Activated T-cell treated with anti-CD3 and anti-CD28 coated beads, Interleukin-2, amount 50 U/mL, for 72 hours (primary cell): ENCODE measurements at places on chromosomes 12 and 14. TPM values are rescaled to one million over a fixed set of nuclear protein-coding genes. Genes with fewer than 3 reads are reported as not detected.

LUM gene
- total RNA-seq, result not detected

APOF gene
- not detected for total RNA-seq

CTDSP2 gene
- 108 TPM for total RNA-seq

GPR137C gene
- 0.12 TPM for total RNA-seq

NUAK1 gene
- 0.14 TPM for total RNA-seq

PRIMA1 gene
- not detected for total RNA-seq

SLC6A15 gene
- 0.30 TPM for total RNA-seq

EPYC gene
- not detected for total RNA-seq

ASIC1 gene
- total RNA-seq, result 12.4 TPM

KRT77 gene
- total RNA-seq, result not detected

DNA sequence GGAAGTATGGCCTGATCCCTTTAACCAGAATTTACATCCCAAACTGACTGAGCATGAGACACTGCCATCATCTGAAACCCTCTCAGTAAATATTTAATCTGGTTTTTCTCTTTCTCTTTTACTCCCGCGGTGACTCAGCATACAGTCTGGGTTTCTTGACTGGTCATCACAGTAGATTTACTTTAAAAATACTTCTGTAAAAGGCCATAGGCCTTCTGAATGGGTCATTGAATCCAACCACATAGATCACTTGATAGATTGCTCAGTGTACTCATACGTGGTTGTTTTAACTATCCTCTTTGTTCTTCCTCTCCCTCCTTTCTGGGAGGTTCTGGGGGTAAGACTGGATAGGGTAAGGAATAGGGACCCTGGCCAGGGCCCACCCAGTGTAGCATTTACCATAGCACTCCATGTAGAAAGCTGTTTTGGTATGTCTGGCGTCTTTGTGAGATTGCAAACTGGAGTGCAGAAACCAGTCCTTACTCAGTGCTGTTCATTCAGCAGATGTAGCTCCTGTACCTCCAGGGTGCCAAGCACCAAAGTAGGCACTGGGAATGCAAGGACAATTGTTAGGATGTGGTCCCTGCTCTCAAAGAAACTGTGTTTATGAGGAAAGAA lies 165.7 kb downstream of the SRGAP1 start:
- no peak for DNase-seq

- no peak for DNase-seq
These were observed 76.9 kb downstream of the ATF7IP start for GRCh38 chr12:14442221-14442881.

DNA sequence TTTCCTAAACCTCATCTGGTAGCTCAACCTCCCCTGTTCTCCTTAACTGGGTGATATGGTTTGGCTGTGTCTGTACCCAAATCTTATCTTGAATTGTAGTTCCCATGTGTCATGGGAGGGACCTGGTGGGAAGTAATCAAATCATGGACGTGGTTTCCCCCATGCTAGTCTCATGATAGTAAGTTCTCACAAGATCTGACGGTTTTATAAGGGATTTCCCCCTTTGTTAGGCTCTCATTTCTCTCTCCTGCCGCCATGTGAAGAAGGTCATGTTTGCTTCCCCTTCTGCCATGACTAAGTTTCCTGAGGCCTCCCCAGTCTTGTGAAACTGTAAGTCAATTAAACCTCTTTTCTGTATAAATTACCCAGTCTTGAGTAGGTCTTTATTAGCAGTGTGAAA lies 19.5 kb downstream of the COX16 start:
- DNase-seq, result no peak

GRCh38 chr12:32757157-32757556 lies 1.5 kb upstream of the YARS2 start:
- no peak for DNase-seq

GRCh38 chr12:128930606-128931005 lies 77.3 kb downstream of the GLT1D1 start:
- no peak for DNase-seq

GRCh38 chr12:124523071-124523470 lies 44.3 kb downstream of the NCOR2 start:
- DNase-seq, result peak; percentile 25

GRCh38 chr14:99541677-99542470 lies 60.7 kb downstream of the CCNK start:
- no peak for DNase-seq

DNA sequence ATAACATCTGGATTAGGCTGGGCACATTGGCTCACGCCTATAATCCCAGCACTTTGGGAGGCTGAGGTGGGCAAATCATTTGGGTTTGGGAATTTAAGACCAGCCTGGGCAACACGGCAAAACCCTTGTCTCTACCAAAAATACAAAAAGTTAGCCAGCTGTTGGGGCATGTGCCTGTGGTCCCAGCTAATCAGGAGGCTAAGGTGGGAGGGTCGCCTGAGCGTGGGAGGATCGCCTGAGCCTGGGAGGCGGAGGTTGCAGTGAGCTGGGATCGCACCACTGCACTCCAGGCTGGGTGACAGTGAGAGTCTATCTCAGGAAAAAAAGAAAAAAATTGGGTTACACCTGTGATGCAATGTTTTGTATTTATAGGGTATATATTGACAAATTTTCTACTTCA lies 5.3 kb downstream of the NEK9 start:
- no peak for DNase-seq

DNA sequence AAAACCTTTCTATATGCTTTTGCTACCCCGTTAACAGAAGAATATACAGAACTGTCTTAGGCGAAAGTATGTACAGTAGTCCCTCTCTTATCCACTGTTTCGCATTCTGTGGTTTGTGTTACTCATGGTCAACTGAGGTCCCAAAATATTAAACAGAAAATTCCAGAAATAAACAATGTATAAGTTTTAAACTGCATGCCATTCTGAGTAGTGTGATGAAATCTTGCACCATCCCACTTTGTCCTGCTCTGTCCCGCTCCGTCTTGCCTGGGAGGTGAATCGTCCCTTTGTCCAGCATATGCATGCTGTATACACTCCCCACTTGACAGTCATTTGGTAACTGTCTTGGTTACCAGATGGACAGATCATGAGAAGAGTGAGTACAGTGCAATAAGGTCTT lies 70.1 kb upstream of the STRN3 start:
- no peak for DNase-seq

DNA sequence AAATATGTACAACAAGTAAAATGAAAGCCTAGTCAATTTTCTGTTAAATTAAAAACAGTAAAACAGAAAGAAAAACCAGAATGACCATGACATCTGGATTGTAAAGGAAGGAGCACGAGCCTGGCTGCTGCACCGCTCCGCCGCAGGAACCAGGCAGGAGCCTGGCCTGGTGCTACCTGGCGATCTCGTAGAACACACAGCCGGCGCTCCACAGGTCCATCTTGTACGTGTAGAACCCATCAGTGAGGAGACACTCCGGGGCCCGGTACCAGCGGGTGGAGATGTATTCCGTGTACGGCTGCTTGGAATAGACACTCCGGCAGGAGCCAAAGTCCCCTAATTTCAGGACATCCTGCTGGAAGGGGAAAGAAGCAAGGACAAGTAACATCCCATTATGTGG lies 54.3 kb downstream of the MOK start:
- no peak for DNase-seq

DNA sequence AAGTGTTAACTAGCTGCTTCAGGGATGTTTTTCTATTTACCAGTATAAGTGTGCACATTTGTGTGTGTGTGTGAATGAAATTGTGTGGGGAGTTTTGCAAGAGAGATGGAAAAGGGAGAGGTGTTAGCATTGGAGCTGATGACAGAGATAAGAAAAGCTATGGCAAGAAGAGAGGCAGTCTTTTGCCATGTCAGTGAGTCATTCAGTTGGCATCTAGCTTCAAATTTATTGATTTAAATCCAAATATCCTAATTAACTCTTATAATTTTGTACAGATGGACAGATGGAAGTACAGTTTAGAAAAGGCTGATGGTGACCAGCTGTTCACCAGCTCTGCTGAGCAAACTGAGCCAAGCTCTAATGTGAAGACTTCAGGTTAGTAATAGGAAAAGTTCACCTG lies 3.3 kb upstream of the BHLHE41 start:
- DNase-seq, result no peak

DNA sequence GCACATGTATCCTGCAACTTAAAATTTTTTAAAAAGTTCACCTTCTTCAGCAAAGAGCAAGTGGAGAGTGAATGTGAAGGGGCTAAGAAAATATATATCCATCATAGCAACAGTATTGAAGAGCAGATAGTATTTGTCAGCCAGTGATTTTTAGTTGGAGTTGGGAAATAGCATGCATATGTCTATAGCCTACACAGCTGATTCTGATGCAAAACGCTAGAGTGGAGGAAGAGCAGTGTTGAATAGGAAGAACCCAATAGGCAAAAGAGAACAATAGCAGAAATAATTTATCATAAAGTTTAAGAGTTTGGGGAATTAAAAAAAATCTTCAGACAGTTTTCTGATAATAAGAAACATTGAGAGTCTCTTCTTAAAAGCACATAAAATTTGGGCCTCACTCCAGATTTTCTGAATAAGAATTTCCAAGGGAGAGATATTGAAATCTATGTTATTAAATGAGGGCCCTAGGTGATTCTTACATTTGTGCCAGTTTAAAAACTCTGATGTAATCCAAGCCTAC lies 12.0 kb downstream of the PDE6H start:
- no peak for DNase-seq
